Activated T-cell treated with anti-CD3 and anti-CD28 coated beads, Interleukin-2, amount 50 U/mL, for 48 hours (primary cell): ENCODE measurements at places on chromosomes 11 and 22.
A peak's percentile ranks its signal among the peaks of the same experiment; 100 is the strongest.

GRCh38 chr11:45918331-45918941 lies 759 bp upstream of the PEX16 start:
- DNase-seq = peak; percentile 82

DNA sequence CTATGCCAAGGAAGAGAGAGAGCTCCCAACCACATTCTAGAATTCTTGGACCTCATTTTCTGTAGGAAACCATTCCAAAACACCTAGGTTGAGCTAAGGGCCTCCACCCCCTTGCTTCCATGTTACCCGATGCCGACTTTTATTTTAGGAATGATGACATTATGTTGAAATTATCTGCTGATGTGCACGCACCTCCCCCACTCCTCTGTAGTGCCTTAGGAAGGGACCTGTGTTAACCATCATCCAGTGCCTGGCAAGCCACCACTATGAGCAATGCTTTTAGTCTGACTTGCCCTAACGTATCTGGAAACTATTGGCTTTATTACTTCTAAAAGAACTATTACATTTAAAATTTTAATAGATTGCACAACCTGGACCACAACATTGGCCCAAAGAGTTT lies 42.1 kb downstream of the NCAPD3 start:
- DNase-seq = no peak

GRCh38 chr11:86720546-86720945 lies 48.1 kb upstream of the ME3 start:
- DNase-seq = no peak

DNA sequence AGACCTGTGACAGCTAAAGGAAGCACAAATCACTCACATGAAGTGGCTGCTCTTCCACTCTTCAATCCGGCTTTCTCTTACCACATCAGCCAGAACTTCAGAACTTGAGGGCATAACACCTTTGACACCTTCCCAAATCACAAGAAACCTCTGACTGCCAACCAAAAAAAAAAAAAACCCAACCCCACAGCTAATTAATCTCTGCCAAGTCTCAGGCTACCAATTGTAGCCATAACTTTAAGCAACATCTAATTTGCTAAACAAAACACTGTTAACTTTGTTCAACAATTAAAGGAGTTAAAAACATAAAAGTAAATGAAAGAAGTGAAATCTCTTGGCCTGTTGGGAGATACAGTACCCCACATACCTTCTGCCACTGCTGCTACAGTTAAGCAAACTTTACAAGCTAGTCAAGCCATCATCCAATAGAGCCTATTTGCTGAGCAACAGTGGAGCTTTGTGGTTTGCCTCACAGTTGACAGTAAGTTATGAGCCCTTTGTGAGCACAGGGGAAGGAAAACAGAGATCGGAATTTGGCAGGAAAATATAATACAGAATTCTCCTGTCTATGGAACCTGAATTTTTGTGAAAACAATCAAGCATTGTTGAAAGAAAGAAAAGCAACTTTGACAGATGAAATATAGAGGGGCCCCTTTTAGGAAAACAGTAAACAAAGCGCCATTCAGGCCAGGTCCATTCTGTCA lies at the start of gene SOX6:
SOX6 (minus strand) TSS at position 490 of the 704 bp plus-strand sequence. CDS start 15,298 bp downstream, outside the sequence.
- DNase-seq = no peak

DNA sequence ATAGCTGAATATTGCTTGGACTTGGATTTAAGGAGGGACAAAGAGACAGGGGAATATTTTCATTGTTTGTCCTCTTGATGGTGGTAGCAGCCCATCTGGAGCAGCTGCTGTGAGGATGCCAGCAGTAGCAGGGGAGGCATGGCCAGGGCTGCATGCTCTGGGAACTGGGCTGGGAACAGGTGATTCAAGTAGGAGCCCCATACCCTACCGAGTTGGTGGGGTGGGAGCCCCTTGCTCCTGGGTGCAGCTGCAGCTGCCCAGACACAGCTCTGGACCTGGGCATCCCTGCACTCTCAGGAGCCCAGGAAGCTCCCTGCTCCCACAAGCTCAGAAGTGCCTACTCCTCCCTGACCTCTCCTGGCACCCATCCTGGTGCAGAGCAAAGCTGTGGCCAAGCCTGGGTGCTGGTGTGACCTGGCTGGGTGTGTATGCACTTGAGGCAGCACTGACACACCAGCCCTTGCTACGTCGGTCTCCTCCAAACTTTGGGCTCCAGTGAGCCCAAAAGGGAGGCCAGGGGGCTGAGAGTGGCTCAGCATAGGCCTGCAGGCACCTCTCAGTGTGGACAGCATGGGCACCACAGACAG lies 341.8 kb upstream of the CCDC179 start:
- no peak for DNase-seq

DNA sequence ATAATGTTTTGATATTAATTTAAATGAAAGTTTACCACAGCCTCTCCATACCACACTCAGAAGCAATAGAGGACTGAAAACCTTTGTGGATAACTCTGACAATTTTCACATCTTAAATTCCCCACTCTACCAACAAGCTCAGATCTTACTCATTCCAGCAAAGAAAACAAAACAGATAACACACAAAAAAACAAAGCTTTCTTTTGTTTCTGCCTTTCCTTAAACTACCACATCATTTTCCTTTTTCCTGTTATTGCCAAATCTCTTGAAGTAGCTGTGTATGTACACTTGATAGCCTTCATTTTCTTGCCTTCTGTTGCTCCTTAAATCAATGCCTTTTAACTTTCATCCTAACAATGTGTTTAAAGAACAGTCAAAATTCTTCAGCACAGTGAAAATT lies 484.9 kb downstream of the NTM start:
- DNase-seq = no peak

DNA sequence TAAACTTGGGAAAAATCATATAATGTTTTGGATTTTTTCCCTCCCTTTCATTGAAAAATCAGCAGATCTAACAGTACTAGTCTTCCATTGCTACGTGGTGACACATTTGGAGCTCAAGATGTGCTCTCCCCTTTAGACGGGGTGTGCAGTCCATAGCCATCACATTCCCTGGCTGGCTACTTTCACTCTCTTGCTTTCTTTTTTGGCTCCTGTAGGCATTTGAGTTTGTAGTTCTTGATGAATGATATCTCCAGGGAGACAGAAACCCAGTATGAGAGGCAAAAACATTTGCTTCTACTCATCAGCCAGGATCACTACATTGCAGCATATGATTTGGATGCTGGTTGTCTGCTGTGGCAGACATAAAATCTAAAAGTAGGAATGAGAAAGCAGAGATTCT lies 12.1 kb downstream of the CCDC81 start:
- no peak for DNase-seq

GRCh38 chr22:19884161-19884953 lies 29.7 kb upstream of the GNB1L start:
- no peak for DNase-seq

- DNase-seq = no peak
Measured at GRCh38 chr11:128520888-128521681, 66.3 kb downstream of the ETS1 start.

DNA sequence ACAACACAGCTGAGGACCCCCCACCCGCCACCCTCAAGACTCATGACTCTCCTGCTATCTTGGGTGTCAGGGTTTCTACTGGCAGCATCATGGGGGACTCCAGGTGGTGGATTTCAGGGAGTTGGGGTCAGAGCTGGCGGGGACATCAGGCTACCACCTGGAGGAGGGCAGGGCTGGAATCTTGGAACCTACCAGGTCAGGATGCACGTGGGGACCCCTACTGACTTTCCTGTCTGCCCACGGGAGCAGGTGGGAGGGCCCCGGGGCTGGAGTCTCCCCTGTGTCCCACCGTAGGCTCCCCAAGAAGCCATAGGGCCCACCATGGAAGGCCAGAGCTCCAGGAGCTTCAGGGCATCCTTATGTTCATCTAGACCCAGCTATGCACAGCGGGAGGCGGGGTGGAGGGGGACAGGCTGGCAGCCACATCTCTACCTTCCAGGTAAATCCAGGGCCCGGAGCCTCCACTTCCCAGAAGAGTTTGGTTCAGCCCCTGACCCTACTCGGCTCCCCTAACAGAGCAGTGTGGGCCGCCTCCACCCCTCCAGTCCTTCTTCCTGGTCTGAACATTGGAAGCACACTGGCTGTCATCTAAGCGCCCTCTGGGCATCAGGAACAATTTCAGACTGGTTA lies 10.0 kb downstream of the SLC37A2 start:
- DNase-seq = no peak

- DNase-seq = peak; percentile 3
Measured at GRCh38 chr11:17581036-17581731, 34.1 kb downstream of the OTOG start.

GRCh38 chr22:39356464-39356863 lies 6.7 kb downstream of the SYNGR1 start:
- DNase-seq = no peak

DNA sequence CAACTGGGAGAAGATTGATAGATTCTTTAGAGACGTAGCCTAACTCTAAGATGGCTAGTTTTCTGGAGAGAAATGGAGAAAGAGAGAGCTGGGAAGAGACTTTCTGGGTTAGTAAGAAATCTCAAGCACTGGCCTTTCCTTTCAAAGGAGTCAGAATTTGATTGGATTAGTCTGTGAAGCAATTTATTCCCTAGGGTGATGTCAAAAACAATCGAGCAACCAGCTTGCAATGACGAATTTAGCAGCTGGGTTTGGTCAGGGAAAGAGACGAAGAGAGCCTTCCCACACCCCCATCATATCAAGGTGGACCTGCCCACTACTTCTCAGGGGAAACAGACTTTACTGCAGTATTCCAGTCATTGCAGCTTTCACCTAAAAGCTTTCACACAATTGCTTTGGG lies 10.8 kb downstream of the KRTAP5-6 start:
- DNase-seq = no peak

- peak; percentile 86 for DNase-seq
Measured at GRCh38 chr11:126355324-126355925, at the start of gene ST3GAL4. Gene ST3GAL4 (plus strand): TSS chr11:126355686. CDS start chr11:126406156, 50,470 bp downstream.
